ENCODE measurements at places on chromosomes 2 and 18.

GRCh38 chr18:9994701-9995235 is 81.0 kb downstream of the VAPA start:
- DNase-seq: no peak

DNA sequence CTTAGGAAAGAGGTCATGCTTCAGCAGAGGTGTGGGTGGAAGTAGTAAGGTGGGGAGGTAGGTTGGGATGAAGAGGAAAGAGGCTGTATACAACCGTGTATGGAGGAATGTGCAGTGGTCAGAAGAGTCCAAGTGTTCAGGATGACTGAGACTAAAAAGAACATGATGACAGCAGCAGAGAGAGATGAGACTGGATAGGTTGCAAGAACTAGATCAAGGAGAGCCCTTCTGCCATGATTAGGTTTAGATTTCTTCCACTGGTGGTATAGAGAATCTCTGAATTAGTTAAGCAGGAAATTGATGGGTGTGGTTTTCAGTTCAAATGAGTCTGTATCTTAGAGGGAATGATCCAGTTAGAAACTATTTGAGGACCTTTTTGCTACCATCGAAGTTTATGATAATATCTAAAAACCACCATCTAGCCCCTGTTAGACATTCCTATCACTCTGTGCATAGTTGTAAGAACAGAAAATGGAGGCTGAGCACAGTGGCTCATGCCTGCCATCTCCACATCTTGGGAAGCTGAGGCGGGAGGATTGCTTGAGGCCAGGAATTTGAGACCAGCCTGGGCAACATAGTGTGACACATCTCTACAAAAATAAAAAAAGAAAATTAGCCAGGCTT is 221.0 kb downstream of the LTBP1 start:
- DNase-seq: no peak

DNA sequence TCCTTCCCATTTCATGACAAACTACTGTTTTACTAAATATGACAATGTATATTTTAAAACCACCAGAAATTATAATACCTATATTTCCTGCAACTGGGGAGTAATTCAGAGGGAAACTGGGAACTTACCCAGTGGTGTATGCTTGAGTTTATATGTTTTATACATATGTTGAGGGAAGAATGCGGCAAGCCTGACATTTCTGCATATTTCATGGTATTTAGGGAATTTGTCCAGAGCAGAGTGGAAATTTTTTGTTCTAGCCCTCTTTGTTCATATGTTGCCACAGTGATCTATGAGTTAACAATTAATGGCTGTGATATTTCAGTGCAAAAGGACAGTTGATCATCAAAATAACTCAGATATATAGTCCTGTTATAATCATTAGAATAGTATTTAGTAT is 230.8 kb upstream of the VWC2L start:
- DNase-seq: no peak

DNA sequence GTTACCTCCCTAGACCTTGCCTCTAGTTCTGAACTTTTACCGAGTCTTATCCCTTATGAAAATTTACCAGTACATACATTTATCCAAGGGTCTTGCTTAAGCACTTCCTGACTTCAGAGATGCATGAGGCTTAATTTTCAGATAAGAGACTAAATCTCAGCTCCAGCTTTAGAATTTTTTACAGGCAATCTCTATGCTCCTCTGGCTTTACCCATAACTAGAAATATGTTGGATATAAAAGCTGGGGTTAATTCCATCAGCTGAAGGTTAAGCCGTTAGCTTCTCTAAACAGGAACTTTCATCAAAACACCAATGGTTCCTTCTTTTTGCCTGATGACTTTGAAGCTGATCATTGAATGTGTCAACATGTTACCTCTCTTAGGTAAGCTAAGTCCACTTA is 205.1 kb downstream of the GCA start:
- DNase-seq: no peak

- no peak for DNase-seq
Observed at GRCh38 chr2:31950946-31951562, 59.8 kb downstream of the MEMO1 start.

All from stimulated activated CD8-positive, alpha-beta memory T cell treated with anti-CD3 and anti-CD28 coated beads, Interleukin-4, amount 100 ng/mL, for 1 hour (primary cell).